MCF 10A (cell line): ENCODE measurements at places on chromosomes 11 and 22. TPM values are rescaled to one million over a fixed set of nuclear protein-coding genes. Genes with fewer than 3 reads are reported as not detected.

DNA sequence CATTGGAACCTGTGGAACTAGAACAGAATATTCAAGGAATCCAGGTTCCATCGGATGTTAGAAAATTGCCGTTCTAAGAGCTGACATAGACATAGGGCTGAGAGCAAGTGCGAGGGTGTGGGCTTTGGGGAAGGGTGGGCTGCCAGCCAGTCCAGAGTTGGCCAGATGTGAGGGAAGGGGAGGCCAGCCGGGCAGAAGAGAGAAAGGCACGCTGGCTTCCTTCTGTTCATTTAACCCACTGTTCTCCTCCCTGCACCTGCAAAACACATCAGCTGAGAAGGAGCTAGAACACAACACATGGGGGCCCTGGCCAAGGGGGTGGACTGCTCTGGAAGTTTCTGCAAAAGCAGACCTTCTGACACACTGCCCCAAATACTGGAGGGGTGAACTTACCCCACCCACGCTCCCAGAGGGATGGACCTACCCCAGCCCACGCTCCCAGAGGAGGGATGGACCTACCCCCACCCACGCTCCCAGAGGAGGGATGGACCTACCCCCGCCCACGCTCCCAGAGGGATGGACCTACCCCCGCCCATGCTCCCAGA, 98.0 kb downstream of the SHANK2 start:
- H3K27me3 ChIP-seq = no peaks in the 10 kb centered on the region
- no peak overlapping the region for H3K4me3 ChIP-seq
- DNase-seq = no peak
- no peak overlapping the region for H3K27ac ChIP-seq
- no peaks in the 10 kb centered on the region for H3K4me1 ChIP-seq
- H3K36me3 ChIP-seq = no peaks in the 10 kb centered on the region

DNA sequence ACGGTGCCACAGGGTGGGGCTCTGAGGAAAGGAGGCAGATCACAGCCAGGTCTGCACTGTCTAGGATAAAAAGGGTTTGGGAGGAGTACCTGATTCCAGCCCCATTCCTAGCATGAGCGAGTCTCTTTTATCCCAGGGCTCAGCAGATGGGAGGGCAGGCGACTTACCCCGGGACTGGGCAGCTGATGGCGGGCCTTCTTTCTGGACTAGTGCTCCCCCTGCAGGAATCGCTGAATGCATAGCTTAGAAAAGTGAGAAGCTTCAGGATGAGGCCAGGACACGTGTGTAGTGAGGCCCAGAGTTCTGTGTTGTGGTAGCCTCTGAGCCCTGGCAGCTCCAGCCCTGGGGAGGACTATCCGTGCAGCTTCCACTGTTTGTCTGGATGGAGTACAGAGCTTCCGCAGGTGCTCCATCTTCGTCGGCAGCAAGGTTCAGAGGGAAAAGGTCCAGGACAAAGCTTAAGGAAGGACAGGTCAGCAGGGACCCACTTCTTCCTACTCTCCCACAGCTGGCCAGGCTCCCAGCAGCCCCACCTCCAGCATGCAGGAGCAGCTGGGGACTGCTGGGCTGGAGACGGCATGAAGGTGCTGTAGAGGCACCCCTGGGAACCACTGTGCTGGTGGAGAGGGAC, 30.4 kb downstream of the COMMD9 start:
- no peaks in the 10 kb centered on the region for H3K27me3 ChIP-seq
- H3K36me3 ChIP-seq = peaks cover 6% of the 10 kb centered on the region
- no peak overlapping the region for H3K4me3 ChIP-seq
- no peak overlapping the region for H3K27ac ChIP-seq
- H3K4me1 ChIP-seq = peaks cover 22% of the 10 kb centered on the region

- DNase-seq = no peak
- no peaks in the 10 kb centered on the region for H3K36me3 ChIP-seq
- peak overlapping the region; percentile 43 for H3K4me3 ChIP-seq
- no peaks in the 10 kb centered on the region for H3K27me3 ChIP-seq
These were observed 6.9 kb upstream of the SYT8 start for GRCh38 chr11:1827931-1828330.

GRCh38 chr22:43974028-43974545, 18.8 kb downstream of the SAMM50 start:
- no peaks in the 10 kb centered on the region for H3K4me1 ChIP-seq
- no peak overlapping the region for H3K4me3 ChIP-seq
- no peak overlapping the region for H3K27ac ChIP-seq
- H3K36me3 ChIP-seq = peaks cover 71% of the 10 kb centered on the region
- no peak for DNase-seq

DNA sequence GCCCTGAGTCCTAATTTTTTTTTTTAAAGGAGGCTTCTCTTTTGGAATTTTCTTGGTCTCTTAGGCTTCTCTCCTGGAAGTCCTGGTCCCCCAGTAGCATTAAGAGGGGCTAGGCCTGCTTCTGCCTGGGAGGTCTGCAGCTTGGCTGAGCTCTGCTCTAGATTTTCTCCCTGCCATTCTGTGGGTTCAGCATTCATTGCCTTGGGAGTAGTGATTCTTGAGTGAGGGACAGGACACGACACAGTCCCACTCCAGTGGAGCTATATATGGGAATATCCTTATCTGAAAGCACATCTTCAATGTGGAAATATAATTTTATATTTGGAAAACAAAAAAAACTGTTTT, 3.7 kb downstream of the IGSF22 start:
- DNase-seq = no peak
- peaks cover 6% of the 10 kb centered on the region for H3K36me3 ChIP-seq
- H3K27me3 ChIP-seq = peaks cover 27% of the 10 kb centered on the region
- no peak overlapping the region for H3K27ac ChIP-seq
- H3K4me3 ChIP-seq = no peak overlapping the region
- no peaks in the 10 kb centered on the region for H3K4me1 ChIP-seq

ARHGAP42 gene
- total RNA-seq = 2.5 and 2.7 TPM in 2 replicates

- H3K27ac ChIP-seq = no peak overlapping the region
- H3K4me1 ChIP-seq = peaks cover 9% of the 10 kb centered on the region
- H3K27me3 ChIP-seq = no peaks in the 10 kb centered on the region
- no peaks in the 10 kb centered on the region for H3K36me3 ChIP-seq
These were observed 2221.9 kb upstream of the RAG2 start for GRCh38 chr11:38819981-38820380.

GRCh38 chr22:29480512-29481264, 670 bp downstream of the NEFH start:
- peaks cover 44% of the 10 kb centered on the region for H3K27me3 ChIP-seq
- no peaks in the 10 kb centered on the region for H3K36me3 ChIP-seq
- H3K4me1 ChIP-seq = peaks cover 6% of the 10 kb centered on the region
- H3K4me3 ChIP-seq = no peak overlapping the region
- no peak for DNase-seq

DNA sequence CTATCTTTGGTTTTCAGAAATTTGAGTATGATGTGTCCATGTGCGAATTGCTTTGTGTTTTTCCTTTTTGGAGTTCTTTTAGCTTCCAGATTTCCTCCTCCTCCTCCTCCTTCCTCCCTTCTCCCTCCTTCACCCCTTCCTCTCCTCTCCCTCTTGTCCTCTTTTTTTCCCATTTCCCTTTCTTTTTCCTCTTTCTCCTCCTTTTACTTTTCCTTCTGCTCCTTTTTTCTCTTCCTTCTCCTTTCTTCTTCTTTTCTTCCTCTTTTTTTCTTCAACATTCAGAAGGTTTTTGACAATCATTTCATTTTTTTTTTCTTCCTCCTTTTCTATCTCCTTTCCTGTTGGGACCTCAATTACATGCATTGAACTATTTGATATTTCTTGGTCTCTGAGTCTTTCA, 104.9 kb downstream of the TMEM135 start:
- H3K27ac ChIP-seq = peak overlapping the region; percentile 1
- peaks cover 17% of the 10 kb centered on the region for H3K4me1 ChIP-seq
- H3K4me3 ChIP-seq = no peak overlapping the region

DNA sequence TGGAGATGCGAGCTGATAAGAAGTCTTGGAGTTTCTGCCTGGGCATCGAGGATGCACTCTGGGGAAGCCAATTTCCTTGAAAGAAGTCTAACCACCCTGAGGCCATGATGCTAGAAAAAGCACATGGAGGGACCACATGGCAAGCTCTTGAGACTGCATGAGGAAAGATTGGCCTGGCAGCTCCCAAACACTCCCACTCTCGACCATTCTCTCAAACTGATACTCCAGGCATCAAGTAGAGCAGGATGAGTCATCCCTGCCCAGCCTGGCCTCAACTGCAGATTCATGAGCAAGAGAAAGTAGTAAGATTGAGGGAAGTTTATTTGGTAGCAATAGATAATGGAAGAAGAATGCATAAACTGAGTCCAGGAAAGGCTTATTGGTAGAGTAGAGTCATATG, 194.3 kb downstream of the KIF18A start:
- peaks cover 20% of the 10 kb centered on the region for H3K4me1 ChIP-seq
- no peaks in the 10 kb centered on the region for H3K27me3 ChIP-seq
- H3K27ac ChIP-seq = no peak overlapping the region
- H3K4me3 ChIP-seq = no peak overlapping the region
- peak; percentile 58 for DNase-seq
- H3K36me3 ChIP-seq = no peaks in the 10 kb centered on the region

- no peaks in the 10 kb centered on the region for H3K27me3 ChIP-seq
- no peak for DNase-seq
- H3K36me3 ChIP-seq = no peaks in the 10 kb centered on the region
- H3K27ac ChIP-seq = no peak overlapping the region
- H3K4me1 ChIP-seq = no peaks in the 10 kb centered on the region
These were observed 44.0 kb downstream of the KCNJ4 start for GRCh38 chr22:38411016-38411415.

NOX4 gene
- not detected in 2 replicates for total RNA-seq

GRCh38 chr11:76918941-76919386, 58.2 kb downstream of the ACER3 start:
- H3K36me3 ChIP-seq = no peaks in the 10 kb centered on the region
- no peaks in the 10 kb centered on the region for H3K4me1 ChIP-seq
- H3K27me3 ChIP-seq = no peaks in the 10 kb centered on the region

LRRC74B gene
- not detected in 2 replicates for total RNA-seq

DNA sequence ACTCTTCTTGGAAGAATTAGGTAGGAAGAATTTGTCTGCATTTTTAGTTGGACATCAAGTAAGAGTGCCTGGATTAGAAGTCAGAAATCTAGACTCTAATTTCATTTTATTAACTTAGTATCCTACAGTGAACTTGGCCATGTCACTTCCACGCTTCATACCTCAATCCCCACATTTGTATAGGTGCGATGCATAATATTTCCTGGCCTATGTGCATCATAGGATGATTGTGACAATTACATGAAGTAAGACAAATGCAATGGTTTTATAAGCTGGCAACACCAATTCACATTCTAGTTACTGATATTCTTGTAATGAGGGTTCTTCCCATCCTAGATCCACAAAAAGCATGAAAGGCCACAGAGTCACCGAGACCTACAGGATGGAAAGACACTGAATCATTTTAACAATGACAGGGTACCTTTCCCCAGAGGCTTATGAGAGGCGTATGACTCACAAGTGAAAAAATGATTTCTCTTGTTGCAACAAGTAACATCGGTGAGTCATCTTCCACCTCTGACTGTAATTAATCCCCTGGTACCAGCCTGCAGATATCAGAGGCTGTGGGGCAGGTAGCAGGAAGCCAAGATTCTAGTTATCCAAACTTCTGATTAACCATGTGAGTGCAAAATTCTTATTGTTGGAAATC, 56.0 kb upstream of the OR5AK2 start:
- peaks cover 13% of the 10 kb centered on the region for H3K4me1 ChIP-seq
- peak overlapping the region; percentile 52 for H3K27ac ChIP-seq
- H3K27me3 ChIP-seq = no peaks in the 10 kb centered on the region
- peak; percentile 95 for DNase-seq

GRCh38 chr11:86802601-86803051, 2.3 kb downstream of the PRSS23 start:
- H3K36me3 ChIP-seq = no peaks in the 10 kb centered on the region
- peak; percentile 61 for DNase-seq
- no peaks in the 10 kb centered on the region for H3K27me3 ChIP-seq
- no peak overlapping the region for H3K4me3 ChIP-seq

DNA sequence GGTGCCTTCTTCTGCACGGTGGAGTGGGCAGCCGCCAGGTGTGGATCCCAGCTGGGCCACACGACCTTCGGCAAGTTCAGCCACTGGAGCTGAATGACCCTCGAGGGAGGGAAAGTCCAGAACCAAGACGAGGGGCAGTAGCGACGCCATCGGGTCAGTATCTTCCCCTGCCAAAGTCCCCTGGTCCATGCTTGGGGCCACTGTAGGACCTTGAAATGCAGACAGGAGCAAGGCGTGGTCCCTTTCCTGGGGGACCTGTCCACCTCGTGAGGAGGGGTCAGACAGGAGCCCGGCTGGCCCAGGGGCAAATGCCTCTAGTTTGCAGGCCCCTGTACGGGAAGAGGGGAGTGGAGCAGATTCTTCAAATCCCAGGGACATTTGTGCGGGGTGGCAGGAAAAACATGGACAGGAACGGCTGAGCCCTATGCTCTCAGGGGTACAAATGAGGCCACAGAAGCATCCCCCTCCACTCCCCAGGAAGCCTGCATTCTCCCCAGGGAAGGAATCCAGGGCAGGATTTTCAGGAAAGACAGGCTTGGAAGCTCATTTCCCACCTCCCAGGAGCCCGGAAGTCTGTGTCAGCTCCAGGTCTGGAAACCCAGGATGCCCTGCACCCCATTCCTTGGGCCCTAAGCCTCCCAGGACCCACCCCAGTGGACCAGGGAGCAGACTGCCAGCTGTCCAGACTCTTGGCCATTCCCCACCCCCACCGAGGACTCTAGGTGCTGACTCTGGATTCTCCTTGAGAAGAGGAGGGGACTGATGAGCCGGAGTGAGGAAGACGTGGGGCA, 6.6 kb downstream of the SHANK2 start:
- H3K27ac ChIP-seq = no peak overlapping the region
- H3K36me3 ChIP-seq = no peaks in the 10 kb centered on the region
- no peaks in the 10 kb centered on the region for H3K27me3 ChIP-seq
- peaks cover 7% of the 10 kb centered on the region for H3K4me1 ChIP-seq
- DNase-seq = no peak

DNA sequence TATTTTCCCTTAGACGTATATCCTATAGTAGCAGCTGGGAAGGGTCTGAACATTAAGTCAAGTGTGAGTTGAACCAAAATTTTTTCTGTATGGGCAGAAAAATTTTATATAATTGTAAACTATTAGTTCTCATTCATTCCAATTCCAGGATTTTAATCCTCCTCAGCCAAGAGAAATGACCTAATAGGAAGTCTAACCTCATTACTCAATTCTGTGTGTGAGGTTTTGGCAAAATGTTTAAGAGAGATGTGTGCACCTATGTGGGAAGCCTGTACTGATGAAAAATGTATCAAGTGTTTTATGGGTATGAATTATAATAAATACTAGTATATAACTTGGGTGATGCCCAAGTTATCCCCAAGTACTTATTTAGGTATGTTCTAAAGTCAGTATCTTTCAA, 311.6 kb upstream of the PITPNB start:
- no peaks in the 10 kb centered on the region for H3K4me1 ChIP-seq
- no peak overlapping the region for H3K4me3 ChIP-seq
- no peak overlapping the region for H3K27ac ChIP-seq
- H3K27me3 ChIP-seq = peaks cover 61% of the 10 kb centered on the region
- no peak for DNase-seq
- H3K36me3 ChIP-seq = no peaks in the 10 kb centered on the region

DNA sequence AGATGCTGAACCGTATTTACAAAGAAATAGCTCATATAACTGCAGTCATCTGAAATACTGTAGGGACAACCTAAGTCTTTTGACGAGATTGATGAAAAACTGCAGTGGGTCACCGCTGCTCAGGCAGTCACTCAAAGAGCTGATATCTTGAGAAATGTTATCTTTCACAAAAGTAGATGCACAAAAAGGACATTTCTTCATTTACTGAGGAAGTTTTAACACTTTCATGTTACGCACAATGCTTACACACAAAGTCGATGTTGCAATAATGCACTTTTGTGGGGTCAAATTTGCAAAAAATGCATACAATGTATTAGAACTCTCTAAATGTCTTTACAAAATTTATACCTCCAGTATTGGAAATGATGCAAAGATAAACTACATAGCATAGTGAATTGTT, 16.2 kb upstream of the OR10V1 start:
- no peak overlapping the region for H3K27ac ChIP-seq
- no peaks in the 10 kb centered on the region for H3K4me1 ChIP-seq
- H3K4me3 ChIP-seq = no peak overlapping the region
- no peak for DNase-seq
- no peaks in the 10 kb centered on the region for H3K27me3 ChIP-seq
